ENCODE measurements at places on chromosomes 16 and 17. TPM values are rescaled to one million over a fixed set of nuclear protein-coding genes. Genes with fewer than 3 reads are reported as not detected.

FA2H gene
- total RNA-seq = 0.27 TPM

KRTAP3-1 gene
- not detected for total RNA-seq

SSTR5 gene
- not detected for total RNA-seq

EFCAB5 gene
- total RNA-seq = 2.4 TPM

FBXL16 gene
- total RNA-seq = 5.4 TPM

ADCY7 gene
- total RNA-seq = 6.4 TPM

ZG16 gene
- total RNA-seq = 0.09 TPM

PPY gene
- not detected for total RNA-seq

NRN1L gene
- total RNA-seq = not detected

CYGB gene
- 5.6 TPM for total RNA-seq

SUZ12 gene
- 33.9 TPM for total RNA-seq

RHBDL3 gene
- 5.0 TPM for total RNA-seq

CD300H gene
- total RNA-seq = not detected

All from cerebellum (tissue), 4 donors.